HuH-7 (cell line): ENCODE measurements at places on chromosomes 6 and 20.

DNA sequence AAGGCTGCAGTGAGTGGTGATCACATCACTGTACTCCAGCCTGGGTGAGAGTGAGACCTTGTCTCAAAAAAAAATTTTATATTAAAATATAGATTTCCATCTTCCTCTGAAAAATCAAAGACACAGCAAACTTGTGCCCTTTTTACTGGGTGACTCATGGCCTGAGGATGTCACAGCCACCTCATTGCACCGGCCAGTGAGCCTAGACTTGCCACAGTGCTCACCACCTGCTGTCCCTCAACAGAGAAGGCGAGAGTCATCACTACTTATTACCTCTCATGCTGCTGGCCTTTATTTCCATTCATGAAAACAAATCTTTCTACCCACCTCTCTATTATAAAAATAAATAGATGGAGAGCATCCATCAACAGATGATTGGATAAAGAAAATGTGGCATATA, 295.8 kb downstream of the PREX1 start:
- DNase-seq = no peak

GRCh38 chr20:11832851-11833250, 84.8 kb upstream of the BTBD3 start:
- no peak for DNase-seq

- DNase-seq = no peak
Observed at GRCh38 chr20:56857950-56858349, 228.8 kb downstream of the TFAP2C start.

GRCh38 chr6:11120271-11121005, 8.9 kb upstream of the ERVFRD-1 start:
- no peak for DNase-seq

GRCh38 chr6:123420512-123420911, 216.2 kb downstream of the TRDN start:
- DNase-seq = no peak

- no peak for DNase-seq
Observed at GRCh38 chr20:7410150-7410549, 530.1 kb downstream of the HAO1 start.

GRCh38 chr20:63057171-63058117, 50.7 kb upstream of the BHLHE23 start:
- DNase-seq = no peak

DNA sequence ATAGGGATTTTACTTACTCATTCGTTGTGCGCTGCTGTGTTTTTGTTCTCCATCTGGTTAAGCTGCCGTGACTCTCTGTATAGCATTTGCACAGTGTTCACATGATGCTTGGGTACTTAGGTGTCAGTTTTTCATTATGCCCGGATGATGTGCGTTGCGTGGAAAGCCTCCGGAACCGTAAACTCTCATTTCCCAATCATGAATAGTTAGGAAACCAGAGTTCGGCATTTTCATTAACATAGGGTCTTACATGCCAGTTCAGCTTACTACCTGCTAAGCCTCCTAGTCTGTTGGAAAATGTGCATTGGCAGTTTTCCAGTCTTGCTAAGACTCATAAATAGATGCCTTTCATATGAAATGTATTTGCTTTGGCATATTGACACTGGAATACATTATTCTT, 483.4 kb upstream of the FLRT3 start:
- no peak for DNase-seq

- DNase-seq = no peak
Observed at GRCh38 chr20:51696304-51697071, 71.7 kb downstream of the ATP9A start.

- no peak for DNase-seq
Observed at GRCh38 chr6:31587791-31588777, 2.0 kb downstream of the LST1 start.

DNA sequence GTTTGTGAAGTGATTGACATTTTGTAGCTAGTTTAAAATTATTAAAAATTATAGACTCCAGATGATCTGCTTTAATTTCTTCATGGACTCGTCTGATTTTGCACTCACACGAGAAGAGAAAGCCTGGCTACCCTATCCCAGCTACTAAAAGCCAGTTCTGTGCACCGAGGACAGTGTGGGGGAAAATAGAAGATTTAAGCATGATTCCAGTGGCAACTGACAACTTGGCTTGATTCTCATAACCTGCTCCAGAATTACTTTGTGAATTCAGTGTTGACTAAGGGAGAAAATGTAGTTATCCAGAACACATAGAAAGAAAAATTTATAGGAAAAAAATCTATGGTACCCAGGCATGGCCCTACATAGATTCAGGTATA, 88.7 kb downstream of the SNAP25 start:
- DNase-seq = no peak

DNA sequence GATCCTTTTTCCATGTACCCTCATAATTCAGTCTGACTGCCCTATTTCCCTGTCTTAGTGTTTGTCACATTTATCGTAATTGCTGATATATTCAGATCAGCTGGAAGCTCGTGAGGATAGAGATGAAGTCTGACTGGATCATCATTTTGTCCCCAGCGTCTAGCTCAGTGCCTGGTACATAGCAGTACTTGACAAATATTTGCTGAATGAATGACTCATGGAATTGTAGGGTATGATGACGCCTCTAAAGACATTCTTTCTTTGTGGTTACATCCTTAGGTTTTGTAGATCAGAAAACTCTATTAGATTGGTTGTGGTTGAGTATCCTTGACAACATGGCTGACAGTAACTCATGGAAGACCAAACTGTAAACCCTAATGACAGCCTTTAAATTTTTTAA, 68.9 kb downstream of the MTHFD1L start:
- DNase-seq = no peak

DNA sequence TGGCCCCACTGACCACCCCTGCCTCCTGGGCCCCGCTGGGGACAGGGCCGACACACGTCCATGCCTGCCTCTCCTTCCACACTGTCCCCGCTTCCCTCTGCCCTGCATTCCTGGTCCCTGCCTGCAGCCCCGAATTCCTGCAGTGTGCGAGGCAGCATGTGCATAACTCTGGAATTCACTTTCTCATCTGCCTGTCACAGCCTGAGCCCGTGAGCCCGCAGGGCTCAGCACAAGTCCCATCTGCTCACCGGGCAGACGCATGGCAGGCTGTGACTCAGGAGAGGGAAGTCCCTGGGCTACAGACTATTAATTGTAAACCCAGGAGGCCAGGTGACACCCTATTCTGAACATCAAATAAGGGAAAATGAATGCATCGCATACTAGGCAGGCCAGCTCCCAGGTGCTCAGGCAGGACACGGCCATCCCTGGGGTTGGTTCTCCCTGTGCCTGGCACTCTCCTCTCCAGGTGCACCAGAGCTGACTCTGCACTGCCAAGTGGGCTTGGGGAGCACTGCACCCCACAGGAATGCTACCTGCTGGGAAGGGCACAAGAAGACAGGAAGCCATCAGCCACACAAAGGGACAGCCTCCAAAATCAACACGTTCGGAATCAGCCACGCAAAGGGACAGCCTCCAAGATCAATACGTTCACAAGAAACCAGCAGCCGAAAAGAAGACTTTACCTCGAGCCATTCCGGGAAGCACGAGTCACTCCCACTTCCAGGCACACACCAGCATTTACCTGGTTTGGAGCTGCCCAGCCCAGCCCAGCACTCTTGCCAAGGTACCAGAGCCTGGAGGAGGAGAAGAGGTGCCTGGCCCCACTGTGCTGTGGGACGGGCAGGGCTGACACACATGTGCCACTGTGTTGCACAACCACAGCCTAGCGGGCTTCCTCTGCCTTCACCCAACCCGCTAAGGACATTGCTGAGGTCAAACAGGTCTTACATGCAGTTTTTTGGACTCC, 65.9 kb downstream of the DLL1 start:
- DNase-seq = no peak
